ENCODE measurements at places on chromosomes 5 and 9. TPM values are rescaled to one million over a fixed set of nuclear protein-coding genes. Genes with fewer than 3 reads are reported as not detected.

ADCY2 gene
- not detected for polyA plus RNA-seq

KCNIP1 gene
- not detected for polyA plus RNA-seq

DNA sequence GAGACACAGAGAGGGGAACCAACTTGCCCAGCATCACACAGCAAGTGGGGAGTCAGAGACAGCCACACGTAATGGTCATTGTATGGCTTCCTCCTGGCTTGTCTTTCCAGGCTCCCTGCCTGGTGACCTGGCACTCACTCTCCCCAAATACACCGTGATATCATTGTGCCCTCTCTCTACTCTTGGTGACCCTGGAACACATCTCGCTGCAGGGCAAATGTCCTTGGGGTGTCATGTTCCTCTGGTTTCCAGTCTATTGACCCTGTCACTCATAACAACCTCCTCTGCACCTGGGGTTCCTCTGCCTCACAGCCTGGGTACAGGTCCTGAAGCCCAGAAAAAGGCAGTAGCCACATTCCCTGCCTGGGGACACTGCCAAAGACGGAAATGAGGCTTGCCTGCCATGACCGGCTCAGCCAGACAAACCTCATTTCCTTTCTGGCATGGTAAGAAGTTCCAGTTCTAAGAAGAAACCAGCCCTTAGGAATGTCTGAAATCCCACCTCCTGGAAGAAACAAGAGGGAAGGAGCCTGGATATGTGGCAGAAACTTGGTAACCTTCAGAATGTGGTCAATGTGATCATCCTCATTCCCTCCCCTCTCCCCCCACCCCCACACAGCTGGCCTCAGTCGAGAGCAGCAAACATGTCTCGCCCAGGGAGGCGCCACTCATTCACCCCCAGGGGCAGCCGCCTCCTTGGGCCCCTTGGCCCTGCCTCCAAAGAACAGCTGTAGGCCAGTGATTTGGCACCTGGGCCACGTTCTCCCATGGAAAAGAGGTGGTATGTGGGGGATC, 30.6 kb upstream of the SMU1 start:
- DNase-seq: peak; percentile 71

DNA sequence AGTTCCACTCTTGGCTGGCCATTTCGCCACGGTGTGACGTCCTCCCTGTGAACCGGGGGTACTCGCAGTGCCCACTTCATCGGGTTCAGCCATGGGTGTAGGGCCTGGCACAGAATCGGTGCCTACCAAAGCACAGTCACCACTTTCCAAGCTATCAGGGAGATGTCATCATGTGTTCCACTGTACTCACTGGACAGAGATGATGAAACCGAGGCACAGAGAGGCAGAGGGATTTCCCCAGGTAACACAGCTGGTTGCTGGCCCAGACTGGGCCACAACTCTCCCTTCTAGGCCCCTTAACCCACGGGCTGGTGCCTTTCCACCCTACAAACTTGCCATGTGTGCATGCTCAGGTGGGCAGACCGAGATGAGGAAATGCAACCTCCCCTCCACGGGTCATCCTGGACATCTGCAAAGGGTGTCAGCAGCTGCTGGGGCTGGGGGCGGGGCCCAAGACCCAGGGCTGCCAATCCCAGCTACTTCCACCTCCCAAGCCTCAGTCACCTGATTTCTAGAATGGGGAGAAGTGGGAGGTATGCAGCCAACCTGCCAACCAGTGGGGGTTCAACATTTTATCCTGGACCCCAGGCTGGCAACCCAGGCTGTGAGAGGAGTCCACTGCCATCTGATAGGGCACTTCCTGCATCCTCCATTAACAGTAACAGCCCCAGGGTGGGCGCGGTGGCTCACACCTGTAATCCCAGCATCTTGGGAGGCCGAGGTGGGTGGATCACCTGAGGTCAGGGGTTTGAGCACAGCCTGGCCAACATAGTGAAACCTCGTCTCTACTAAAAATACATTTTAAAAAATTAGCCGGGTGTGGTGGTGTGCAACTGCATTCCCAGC, 893 bp upstream of the SH2D3C start:
- DNase-seq: no peak

DNA sequence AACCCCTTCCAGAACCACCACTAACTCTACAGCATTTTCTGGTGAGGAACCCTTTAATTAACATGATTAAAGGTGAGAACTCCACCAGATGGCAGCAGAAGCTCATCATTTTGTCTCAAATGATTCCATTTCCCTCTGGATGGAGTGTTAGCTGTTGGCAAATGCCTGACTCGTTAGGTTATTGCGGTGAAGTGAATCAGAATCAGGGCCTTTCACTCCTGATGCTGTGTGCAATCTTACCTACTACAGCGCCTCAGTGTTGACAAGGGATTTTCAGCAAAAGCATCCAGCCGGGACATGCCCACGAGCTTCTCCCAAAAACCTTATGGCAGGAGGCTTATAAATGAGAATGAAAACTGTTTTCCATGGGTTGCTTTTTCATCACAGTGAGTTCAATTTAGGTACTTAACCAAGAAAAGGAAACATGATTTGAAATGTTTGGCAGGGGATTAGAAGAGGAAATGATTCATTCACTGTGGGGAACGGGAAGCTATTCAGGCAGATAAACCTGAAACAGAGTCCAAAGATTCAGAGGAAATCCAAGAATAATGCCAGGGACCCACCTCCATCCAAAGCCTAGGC, 48.0 kb upstream of the CAST start:
- peak; percentile 86 for DNase-seq

GRCh38 chr9:72193478-72193881, 44.2 kb downstream of the GDA start:
- no peak for DNase-seq

Data from AG04450 (cell line).